SJSA1 (cell line): ENCODE measurements at places on chromosomes 1 and 21. TPM values are rescaled to one million over a fixed set of nuclear protein-coding genes. Genes with fewer than 3 reads are reported as not detected.

GRCh38 chr1:43924516-43924915 is 9.1 kb upstream of the ARTN start:
- DNase-seq: no peak

Gene RSPH1
- total RNA-seq: not detected in 2 replicates

Gene CR1
- not detected in 2 replicates for total RNA-seq

GRCh38 chr1:118618618-118619340 is 369.4 kb downstream of the TBX15 start:
- DNase-seq: no peak

GRCh38 chr1:30852026-30852425 is 56.5 kb downstream of the SDC3 start:
- no peak for DNase-seq

GRCh38 chr1:203468326-203468725 is 7.3 kb upstream of the PRELP start:
- DNase-seq: no peak

Gene FOXO6
- total RNA-seq: 0.05 TPM in 1 of 2 replicates, not detected in the other

Gene DMRTA2
- 15.0 and 16.3 TPM in 2 replicates for total RNA-seq

Gene LENEP
- not detected in 2 replicates for total RNA-seq

DNA sequence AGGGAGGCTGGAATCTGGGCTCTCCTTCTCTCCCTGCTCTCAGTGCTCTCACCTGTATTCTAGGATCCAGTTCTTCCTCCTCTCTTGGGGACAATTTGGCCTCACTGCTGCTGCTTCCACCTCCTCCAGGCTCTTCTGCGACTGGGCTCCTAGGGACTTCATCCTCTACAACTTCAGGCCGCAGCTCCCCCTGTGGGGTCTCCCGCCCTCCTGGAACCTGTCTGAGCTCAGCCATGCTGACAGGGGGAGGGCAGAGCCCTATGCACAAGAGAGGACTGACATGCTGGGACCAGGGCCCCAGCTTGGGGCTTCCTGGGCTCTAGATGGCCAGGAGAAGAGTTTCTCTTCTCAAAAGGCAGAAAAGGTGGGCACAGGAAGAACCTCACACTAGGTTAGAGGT is 1.0 kb downstream of the SH3BP5L start:
- DNase-seq: no peak

DNA sequence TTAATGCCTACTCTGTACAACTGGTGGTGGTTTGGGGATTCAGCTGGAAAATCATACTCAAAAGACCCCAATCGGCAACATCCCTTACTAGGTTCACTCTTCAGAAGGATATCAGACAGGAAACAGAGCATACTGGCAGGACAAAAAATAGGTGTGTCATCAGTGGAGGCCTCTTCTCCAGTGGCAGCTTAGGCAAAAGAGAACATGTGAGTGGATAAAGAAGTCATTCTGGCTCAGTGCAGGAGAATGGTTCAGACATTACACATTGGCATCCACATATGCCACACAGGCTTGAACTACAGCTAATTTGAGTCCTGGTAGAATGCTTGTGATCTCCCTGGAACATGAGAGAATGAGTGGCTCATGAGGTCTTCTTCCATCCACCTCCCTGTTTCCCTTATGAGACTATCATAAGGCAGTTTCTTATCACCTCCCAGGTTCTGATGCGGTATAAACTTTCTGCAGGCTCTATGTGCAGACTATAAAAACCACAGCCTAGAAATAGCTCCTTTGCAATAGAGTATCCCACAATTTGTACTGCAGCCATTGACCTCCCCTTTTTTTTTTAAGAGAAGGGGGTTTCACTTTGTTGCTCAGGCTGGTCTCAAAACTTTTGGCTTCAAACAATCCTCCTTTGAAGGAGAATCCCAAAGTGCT is 24.7 kb downstream of the VAMP4 start:
- no peak for DNase-seq

Gene PKLR
- not detected in 2 replicates for total RNA-seq

Gene CACNA1S
- not detected in 2 replicates for total RNA-seq
